ENCODE measurements at places on chromosomes 1 and 21.
A peak's percentile ranks its signal among the peaks of the same experiment; 100 is the strongest.

DNA sequence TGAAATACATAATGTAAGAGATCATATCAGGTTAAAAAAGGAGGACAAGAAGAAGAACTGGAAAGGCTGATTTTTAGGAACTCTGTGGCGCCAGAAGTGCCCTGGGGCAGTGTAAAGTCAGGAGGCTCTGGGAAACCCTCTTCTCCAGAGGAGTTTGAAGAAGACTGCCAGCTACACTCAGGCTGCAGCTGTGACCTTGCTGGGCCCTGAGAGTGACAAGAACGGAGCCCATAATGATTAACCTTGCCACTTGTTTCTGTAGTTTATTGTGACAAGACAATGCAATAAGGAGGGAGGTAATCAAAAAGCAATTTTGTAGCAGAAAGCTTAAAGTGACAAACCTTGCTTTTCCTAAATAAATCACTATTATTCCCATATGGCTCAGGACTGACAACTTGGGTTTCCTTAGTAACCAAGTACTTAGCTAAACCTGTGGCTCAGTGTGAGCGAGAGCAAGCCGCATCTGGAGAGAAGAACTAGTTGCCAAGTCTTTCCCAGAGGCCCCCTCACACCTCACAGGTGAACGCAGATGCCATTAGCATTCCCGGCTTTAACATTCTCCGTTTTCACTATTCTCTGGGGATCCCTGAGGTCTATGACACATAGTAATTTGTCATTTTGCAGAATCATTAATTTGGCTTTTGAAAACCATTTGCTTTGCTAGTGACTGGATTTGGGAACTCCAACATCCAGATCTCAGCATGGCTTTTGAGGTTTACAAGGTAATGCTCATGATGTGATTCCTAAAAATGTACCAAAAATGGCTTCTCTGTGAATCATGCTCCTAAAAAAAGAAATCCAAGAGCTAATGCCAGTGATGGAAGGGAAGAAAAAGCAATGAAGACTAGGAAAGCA, 115.9 kb downstream of the OMA1 start:
- no peak for DNase-seq

GRCh38 chr1:3429766-3430165, 24.7 kb upstream of the ARHGEF16 start:
- DNase-seq = no peak

DNA sequence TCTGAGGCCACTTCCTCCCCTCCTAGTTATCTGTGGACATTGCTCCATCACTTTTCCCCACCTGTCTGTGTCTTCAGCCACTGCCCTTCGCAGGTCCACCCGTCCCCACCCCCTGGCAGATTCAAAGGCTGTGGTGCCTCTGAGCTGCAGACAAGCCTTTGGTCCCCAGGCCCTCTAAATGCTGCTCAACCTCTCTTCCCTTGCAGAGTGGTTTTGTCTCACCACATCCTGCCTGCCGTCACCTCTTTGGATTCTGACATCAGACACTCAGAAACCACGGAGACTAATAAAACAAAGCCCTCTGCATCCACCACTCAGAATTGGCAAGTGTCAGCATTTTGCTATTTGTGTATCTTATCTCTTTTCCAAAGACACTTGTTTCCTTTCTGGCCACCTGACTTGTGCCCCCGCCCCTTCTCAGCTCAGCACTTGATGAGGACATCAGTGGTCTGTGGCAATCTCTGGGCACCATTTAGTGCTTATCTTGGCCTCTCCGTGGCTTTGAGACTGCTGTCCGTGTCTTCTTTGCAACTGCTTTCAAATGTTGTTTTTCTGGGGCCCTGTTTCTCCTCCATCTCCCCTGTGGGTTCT, 7.7 kb downstream of the CNIH3 start:
- DNase-seq = peak; percentile 98

- no peak for DNase-seq
Measured at GRCh38 chr1:19465123-19465522, 20.2 kb downstream of the CAPZB start.

DNA sequence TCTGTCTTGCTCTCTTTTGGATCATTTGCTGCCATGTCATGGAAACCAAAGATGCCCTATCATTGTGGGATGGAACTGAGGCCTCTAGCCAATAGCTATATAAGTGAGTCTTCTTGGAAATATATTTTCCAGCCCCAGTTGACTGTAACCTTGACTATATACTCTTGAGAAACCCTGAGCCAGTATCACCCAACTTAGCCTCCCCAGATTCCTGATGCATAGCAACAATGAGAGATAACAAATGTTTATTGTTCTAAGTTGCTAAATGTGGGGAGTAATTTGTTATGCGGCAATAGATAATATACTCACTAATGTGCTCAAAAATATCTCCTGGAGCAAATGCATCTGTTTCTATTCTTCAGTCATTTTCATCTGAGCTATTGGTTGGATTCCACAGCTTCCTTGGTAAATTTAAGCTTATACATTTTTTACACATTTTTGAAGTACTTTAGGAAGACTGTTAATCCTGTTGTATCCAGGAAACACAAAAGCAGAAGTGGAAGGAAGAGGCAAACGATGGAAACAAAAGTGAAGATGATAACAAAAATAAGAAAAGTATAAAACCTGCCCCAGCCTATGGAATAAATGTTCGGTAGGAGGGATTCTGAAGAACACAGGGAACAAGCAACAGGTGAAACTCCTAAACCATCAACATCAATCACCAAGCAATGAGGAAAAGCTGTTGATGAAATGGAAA, 6.3 kb upstream of the SRRM1 start:
- no peak for DNase-seq

- no peak for DNase-seq
Measured at GRCh38 chr1:207156826-207157225, 52.8 kb downstream of the C4BPA start.

GRCh38 chr1:87844251-87844650, 515.6 kb downstream of the LMO4 start:
- no peak for DNase-seq

- DNase-seq = no peak
Measured at GRCh38 chr1:46246548-46247435, 771 bp upstream of the RAD54L start.

DNA sequence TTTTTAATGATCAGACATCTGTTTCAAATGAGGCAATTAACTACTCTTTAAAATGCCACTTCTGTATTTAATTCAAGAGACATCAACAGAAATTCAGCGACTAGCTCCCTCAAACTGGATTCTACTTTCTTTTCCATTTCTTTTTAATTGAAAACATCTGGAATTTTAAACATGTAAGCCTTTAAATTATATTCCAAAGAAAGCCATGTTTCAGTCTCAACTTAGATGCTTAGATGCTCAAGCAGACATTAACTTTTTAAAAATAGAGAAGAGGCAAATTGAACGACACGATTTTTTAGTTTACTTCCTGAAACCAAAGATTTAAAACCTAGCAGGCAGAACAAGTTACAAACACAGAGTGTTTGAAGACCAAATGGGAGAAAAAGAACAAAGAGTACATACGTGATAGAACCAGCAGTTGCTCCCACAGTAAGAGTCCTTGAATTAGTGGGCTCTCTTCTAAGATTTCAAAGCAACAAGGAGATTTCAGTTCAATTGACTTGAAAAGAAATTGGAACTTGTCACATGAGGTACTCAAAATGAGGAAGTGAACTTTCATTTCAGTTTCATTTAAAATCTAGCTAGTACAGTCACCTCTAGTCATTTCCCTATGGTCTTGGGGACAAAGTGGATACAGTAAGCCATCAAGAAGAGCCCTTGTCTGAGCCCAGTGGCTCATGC, at the start of gene CTSS:
CTSS (minus strand) TSS at position 483 of the 681 bp plus-strand sequence. CDS start 1,015 bp downstream, outside the sequence.
- DNase-seq = no peak

GRCh38 chr1:151693057-151693651, 23.4 kb downstream of the CELF3 start:
- DNase-seq = no peak

GRCh38 chr1:201264554-201264953, 18.8 kb upstream of the PKP1 start:
- DNase-seq = no peak

DNA sequence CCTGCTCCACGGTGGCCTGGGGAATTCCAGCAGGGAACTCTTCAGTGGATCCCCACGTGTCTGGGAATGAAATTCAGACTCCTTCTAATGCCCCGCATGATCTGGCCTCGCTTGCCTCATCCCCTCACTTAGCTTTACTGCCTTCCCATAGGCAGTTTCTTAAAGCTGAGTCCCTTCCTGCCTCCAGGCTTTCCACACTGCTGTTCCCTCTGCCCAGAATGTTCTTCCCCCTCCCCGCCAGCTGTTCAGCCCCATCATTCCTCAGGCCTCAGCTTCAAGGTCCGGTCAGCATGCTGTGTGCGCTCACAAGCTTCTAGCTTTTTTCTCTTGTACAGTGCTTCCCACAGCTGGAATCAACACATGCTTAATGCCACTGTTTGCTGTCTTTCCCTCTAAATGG, 54.9 kb upstream of the WASF2 start:
- no peak for DNase-seq

DNA sequence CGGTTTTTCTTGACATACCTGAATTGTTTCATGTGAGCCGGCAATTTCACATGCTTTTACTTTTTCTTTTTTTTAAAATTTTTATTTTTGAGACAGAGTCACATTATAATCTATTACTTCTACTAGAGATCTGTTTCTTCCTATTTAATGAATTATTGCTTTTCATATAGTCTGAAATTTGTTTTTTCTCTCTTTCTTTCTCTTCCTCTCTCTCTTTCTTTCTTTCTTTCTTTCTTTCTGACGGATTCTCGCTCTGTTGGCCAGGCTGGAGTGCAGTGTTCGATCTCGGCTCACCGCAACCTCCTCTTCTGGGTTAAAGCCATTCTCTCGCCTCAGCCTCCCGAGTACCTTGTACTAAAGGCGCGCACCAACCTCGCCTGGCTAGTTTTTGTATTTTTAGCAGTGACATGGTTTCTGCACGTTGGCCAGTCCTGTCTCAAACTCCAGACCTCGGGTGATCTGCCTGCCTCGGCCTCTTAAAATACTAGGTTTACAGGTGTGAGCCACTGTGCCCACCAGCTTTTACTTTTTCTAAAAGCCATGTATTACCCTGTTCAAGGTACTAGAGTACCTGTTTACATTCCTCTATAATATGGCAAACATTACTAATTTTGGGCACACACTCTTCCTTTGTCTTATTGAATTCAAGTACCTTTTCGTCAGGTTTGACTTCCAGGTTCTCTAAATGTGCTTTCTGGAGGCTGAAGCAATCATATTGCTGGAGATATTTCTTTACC, 86.5 kb upstream of the RHOU start:
- DNase-seq = no peak

DNA sequence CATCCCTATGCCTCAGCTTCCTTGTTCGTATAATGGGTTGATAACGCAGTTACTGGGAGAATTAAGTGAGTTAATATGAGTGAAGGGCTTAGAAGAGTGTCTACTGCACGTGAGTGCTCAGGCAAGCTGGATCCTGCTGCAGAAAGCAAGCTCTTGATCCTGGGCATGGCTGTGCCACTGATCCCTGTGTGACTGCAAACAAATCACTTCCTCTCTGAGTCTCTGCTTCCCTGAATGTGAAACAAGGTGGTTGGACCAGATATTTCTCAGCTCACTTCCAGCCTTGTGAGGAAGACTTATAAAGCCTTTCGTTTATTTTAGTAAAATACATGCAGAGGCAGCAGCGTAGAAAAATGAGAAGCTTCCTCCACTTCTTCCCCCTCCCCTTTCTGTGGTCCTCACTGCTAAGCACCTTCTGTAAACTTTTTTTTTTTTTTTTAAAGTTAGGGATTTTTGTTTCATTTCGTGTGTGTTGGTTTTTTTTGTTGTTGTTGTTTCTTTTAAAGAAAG, 13.8 kb downstream of the PSEN2 start:
- DNase-seq = no peak

- peak; percentile 27 for DNase-seq
Measured at GRCh38 chr1:201970334-201971159, 11.9 kb upstream of the RNPEP start.

- DNase-seq = no peak
Measured at GRCh38 chr1:83864991-83865390, 133.9 kb downstream of the TTLL7 start.

DNA sequence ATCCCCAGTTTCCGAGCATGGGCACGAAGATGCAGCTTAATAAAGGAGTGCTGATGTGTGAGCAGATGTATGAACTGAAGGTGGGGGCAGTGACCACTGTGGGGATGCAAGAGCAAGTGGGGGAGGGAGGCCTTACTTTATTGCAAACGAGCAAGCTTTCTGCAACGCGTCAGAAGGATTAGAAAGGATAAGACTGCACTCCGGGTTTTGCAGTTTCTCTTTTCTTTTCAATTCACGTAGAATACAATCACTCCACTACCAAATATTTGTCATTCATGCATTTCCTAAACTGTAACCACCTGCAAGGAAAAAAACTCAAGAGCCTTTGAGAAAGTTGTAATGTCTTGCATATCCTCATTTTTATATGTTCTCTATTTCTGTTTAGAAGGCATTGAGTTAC, 4.3 kb upstream of the OR2C3 start:
- no peak for DNase-seq

- DNase-seq = no peak
Measured at GRCh38 chr1:156860113-156860627, 495 bp upstream of the NTRK1 start.

DNA sequence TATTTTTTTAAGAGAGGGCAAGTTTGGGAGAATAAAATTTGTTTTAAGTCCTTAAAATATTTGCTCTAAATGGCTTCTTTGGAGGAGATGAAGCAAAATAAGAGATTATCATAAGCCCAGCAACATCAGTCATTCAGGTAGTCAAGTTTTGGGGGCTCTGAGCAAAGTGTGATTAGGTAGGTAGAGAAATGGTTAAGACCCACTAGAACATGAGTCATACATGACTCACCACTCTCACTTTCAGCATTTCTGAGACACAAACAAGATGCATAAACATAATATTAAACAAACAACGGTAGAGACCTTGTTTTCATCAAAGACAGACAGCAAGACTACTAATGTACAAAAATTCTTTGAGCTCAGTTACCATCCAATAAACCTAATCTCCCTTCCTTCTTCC, 272.2 kb downstream of the LMO4 start:
- peak; percentile 33 for DNase-seq

GRCh38 chr1:220076861-220077762, 12.5 kb downstream of the BPNT1 start:
- no peak for DNase-seq

DNA sequence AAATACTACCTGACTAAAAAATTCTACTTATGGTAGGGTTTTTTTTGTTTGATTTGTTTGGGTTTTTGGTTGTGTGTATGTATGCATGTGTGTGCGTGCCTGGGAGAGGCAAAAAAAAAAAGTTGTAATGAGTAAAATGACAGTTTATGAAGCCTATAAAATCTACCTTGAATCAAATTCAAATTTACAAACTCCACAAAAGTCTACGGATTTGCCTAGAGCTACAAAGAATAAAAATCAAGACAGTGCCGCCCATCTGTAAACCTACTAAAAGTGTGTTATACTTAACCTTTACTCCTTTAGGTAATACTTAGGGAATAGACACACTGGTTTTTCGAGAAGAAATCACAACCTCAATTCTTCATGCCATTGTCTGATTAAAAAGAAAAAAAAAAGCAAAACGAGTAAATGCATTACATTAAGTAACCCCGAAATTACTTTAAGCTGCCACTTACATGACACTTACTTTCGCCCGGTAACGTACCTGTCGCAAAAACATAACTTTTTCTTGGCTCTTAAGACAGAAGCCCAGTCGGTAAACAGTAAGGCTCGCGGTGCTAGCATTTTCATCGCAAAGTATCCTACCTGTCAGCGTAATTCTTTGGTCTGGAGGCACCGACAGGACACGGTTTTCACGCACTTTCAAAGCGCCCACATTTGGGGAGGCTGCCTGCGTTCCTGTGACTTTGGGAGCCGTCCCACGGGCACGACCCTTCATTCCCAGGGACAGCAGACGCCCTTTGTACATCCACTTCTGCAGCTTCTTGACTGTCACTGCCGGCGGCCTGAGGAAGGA, 951 bp downstream of the SYDE2 start:
- no peak for DNase-seq
